ENCODE measurements at places on chromosomes 2 and 18. TPM values are rescaled to one million over a fixed set of nuclear protein-coding genes. Genes with fewer than 3 reads are reported as not detected.
A peak's percentile ranks its signal among the peaks of the same experiment; 100 is the strongest.

Gene NTSR2
- total RNA-seq = not detected

GRCh38 chr2:201746551-201746950 lies 34.2 kb downstream of the ALS2 start:
- DNase-seq = no peak

GRCh38 chr18:55000529-55000928 lies 41.3 kb upstream of the CCDC68 start:
- no peak for DNase-seq

DNA sequence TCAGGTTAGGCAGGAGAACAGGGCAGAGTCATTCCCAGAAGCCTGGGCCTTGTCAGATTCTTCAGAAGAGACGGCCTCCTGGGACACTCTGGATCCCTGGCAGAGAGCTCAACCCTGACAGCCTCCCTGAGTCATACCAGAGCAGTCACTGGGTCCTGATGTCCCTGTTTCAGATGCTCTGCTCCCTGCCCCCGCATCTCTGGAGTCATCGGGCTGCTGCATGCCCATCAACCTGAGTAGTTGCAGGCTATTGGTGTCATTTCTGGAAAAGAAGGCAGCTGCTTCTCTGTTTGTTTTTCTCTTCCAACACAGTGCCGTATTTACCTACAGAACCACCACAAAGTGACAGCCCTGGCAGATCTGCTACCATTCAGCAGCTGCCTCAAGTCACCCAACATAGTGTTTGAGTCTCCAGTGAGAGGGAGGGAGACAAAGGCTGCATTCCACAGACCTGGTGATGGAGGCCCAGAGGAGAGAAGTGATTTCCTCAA lies 145.1 kb downstream of the B3GNT2 start:
- DNase-seq = peak; percentile 38

Gene LOXHD1
- not detected for total RNA-seq

- no peak for DNase-seq
Measured at GRCh38 chr2:50753234-50753633, 278.7 kb downstream of the NRXN1 start.

Gene REG3G
- not detected for total RNA-seq

Gene COL4A4
- 6.0 TPM for total RNA-seq

- no peak for DNase-seq
Measured at GRCh38 chr2:43233218-43234212, 7.1 kb upstream of the ZFP36L2 start.

- DNase-seq = peak; percentile 79
Measured at GRCh38 chr2:27705851-27706622, 42.3 kb downstream of the SLC4A1AP start.

- DNase-seq = no peak
Measured at GRCh38 chr2:5057891-5058351, 634.3 kb upstream of the SOX11 start.

DNA sequence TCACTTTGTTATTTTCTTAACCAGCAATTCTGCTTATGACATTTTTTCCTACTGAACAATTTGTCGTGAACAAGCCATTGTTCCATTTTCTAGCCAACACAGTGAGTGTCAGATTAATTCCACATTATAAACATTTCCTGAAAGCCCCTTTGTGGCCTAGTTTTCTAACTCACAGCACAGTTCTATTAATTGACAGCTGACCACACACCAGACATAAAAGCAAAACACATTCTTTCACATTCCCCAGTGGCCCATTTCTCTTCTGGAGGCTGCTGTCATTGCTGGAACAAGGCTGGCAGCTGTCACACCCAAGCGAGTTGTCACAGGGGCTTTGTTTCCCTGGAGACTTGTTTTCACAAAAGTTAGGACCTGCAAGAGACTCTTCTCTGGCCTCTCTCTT lies 50.7 kb downstream of the RNF152 start:
- no peak for DNase-seq

GRCh38 chr18:24068945-24069693 lies 54.6 kb downstream of the TTC39C start:
- DNase-seq = no peak

Gene UGT1A8
- total RNA-seq = 0.17 TPM

DNA sequence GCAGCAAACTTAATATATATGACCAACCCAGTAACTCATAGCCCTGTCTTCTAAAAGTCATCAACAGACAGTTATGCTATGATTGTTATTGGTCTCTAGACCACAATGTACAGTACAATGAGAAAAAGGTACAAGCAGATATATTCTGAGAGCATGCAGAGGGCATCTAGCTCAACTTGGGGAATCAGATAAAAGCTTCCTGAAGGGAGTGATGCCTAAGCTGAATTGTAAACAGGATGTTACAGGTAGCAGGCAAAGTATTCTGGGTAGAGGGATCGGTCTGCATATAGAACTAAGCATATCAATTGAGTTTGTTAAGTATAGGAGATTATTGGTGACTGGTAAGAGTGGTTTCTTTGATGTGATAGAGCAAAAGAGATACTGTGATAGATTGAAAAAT lies 30.3 kb downstream of the ME2 start:
- no peak for DNase-seq

Gene POTEJ
- not detected for total RNA-seq

DNA sequence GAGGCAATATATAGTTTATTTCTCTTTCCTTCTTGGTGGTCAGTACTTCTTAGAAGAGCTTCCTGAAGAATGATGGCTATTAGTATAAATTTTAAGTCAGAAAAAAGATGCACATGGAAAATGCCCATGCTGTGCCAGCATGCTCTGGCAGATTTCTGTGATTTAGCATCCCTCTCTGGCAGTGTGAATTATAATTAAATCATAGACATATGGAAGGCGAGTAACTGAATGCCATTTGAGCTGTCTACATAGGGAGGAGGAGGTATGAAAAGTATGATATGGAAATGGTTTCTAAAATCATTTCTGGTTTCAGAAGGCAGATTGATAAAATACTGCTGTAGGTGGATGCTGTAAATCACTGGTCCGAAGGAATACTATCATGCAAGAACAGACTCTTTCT lies 754.9 kb upstream of the LRATD1 start:
- no peak for DNase-seq

Gene MTCL1
- 29.6 TPM for total RNA-seq

DNA sequence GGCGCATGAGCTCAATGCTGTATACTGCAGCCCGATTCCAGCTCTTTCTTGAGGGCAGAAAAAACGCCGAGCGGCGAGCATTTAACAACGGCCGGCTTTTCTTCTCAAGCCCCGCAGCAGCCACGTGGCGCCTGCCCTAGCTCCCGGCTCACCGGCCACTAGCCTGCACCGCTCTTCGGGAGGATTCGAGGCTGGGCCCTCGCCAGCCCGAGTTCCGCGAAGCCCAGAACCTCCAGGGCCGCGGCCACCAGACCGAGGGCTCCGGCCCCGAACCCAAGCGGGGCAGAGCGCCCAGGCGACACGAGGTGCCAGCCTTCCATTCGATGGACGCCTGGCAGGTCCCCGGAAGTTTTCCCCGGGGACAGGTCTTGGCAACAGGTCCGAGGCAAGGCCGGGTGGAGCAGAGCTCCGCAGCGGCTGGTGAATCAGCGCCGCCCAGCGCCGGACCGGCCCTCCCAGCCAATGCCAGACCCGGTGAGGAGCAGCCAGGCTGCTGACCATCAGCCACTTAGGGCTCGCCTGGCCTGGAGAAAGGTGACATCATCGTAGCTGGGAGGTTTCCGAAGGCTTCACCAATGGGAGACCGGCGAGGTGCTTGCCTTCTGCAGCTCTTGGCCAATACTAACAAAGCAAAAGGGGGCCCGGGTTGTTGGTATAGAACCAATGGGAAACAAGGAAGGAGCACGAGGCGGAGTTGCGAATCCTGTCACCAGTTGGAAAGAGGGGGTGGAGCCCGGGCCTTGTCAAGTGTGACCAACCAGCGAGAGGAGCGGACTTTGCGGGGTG lies 552 bp upstream of the MXD1 start:
- DNase-seq = peak; percentile 99

Gene ANKRD62
- total RNA-seq = 0.20 TPM

GRCh38 chr2:203830304-203831055 lies 37.1 kb upstream of the CTLA4 start:
- DNase-seq = no peak

- DNase-seq = peak; percentile 71
Measured at GRCh38 chr2:240840435-240841060, 20.5 kb upstream of the KIF1A start.

Gene HOXD10
- total RNA-seq = not detected

Gene TUBA3E
- not detected for total RNA-seq

GRCh38 chr2:98892871-98893270 lies 43.2 kb downstream of the CRACDL start:
- DNase-seq = no peak

Gene LPIN1
- 43.1 TPM for total RNA-seq

Gene SALL3
- total RNA-seq = not detected

DNA sequence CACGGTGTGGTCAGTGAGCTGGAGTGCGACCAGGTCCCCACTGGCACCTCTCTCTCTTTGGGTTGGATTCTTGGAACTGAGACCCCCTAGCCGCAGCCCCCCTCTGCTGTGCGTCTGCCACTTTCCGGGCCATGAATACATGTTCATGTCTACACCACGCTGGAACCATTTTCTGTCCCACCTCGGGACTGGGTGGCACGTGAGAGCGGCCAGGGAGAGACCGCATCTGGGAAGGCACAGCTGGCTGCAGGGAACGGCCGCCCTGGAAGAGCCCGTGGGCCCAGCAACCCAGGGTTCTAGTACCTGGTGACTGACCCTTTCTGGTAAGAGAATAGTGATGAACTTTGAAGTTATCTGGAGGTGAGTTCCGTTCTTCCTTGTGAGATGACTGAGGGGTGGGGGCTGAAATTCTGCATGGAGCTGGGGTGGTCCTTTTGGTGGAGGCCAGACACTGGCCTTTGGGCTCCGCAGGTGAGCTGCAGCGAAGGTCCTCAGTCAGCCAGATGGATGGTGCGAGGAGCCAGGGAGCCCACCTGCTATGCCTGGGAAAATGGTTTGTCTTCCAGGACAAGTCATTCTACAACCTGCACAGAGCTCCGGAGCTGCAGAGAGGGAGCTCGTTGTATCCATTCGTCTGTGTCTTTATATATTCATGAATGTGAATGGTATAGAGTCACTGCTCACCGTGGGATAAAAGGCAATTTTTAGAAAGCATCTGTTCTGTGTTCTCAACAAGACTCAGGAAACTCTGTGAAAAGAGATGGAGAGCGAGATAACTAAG lies 223.5 kb downstream of the NDUFA10 start:
- no peak for DNase-seq

GRCh38 chr2:24349097-24349496 lies 11.2 kb downstream of the ITSN2 start:
- no peak for DNase-seq

GRCh38 chr2:168039881-168040280 lies 207.5 kb downstream of the STK39 start:
- no peak for DNase-seq

Gene GULP1
- 31.5 TPM for total RNA-seq

Gene GPR75
- total RNA-seq = 1.8 TPM

DNA sequence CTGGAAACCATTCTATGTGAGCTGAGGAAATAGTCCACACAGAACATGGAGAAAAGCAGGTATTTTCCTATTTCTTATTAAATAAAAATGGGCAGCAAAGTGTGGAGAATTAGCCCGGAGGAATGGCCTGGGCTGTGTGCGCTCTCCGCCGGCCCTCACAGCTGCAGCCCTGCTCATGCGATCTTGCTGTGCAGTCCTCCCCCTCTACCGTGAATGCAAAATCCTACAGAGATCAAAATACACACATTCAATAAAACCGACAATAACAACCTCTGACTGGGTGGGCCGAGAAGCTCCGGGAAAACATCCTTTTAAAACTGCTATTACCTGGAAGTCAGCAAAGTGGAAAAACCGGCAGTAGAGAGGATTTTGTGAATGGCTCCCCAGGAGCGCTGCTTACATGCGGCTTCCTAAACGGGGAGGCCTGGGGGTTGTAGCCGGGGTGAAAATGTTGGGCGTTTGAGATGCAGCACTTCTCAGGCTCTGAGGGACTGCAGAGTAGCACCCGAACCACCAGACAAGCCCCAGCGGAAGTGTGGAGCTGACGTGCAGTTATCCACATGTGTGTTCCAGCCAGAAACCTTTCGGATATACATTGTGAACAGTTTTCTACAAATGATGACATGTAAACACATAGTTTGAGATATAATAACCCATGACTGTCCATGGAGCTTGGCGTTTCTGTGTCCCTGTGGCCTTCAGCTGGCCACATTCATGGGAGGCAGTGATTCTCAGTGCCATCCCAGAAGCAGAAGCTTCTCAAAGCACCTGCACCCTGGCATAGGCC lies 94.2 kb upstream of the ALKAL2 start:
- no peak for DNase-seq

Gene SLC9A4
- total RNA-seq = 0.85 TPM

DNA sequence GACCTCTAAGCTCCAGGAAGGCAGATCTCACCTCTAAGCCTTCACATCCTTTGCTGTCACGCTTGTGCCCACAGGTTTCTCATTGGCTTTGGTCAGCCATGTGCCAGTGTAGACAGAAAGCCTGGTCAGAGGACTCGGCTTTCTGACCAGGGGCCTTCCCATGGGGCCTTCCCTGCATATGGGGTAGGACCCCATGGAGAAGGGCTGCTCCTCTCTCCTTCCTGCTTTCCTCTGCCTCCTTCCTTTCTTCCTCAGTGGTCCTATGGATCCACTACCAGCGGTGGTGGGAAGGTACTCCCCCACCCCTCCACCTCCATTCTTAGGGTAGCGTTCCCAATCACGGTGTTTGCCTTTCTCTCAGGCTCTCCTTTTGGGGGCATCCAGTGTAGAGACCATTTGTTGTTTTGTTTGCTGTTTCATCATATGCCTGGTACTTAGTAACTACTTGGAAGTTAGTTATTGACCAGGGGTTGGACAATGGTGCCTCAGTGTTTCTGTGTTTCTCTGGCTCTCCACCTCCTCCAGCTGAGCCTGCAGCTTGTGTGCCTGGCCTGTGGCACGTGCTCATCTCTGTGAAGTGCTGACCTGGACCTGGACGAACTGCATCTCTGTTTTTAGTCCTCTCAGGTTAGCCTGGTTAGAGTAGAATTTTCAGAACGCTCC lies 71.6 kb downstream of the ZNF407 start:
- no peak for DNase-seq

Gene RTKN
- 63.4 TPM for total RNA-seq

DNA sequence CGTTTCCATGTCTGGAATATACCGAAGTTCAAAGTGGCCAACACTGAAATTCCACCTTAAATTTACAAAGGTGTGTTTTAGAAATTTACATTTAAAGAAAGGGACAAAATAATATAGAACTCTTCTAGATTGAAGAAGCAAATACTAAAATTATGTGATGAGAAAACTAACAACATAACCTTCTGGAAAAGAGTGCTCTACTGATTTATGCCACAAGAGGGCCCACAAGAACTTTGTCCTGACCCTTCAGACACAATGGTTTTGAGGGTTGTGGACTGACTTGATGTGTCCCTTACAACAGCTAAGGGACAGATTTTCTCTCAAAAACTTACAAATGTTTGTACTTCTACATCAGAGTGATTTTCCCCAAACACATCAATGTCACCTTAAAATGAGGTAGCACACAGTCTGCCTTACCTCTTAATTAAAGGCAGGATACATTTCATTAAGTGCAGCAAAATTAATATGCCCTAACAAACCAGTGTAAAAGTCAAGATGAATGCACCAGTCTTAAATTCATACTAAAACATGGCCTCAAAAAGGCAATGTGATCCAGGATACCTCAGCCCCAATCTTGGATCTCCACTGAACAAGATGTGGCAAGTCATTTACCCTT lies 36.2 kb downstream of the EIF2AK3 start:
- DNase-seq = peak; percentile 44
